Kidney (tissue), 22 donors: ENCODE measurements at places on chromosomes 3 and 15. TPM values are rescaled to one million over a fixed set of nuclear protein-coding genes. Genes with fewer than 3 reads are reported as not detected.

DNA sequence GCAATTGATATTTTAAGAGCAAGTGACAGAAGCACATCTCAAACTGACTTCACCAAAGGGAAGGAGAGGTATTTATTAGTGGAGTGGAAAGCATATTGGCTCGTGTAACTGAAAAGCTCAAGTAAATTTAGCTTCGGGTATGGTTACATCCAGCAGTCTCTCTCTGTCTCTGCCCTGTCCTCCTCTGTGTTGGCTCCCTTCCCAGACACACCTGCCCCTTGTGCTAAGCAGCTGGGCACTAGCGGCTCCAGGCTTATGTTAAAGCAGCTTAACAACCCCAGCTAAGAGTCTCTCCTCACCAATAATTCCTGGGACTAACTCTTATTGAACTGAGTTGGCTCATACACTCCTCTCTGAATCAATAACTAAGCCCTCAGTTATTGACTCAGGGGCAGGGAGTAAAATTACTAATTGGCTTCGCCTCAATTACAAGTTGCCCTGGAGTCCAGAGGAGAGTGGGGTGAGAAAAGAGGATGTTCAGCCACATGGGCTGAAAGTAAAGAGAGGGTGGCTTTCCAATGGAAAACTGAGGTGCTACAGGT lies 12.8 kb upstream of the SH3BP5 start:
- no peak for DNase-seq

- no peak for DNase-seq
Observed at GRCh38 chr3:183369117-183369516, 59.3 kb downstream of the MCF2L2 start.

DNA sequence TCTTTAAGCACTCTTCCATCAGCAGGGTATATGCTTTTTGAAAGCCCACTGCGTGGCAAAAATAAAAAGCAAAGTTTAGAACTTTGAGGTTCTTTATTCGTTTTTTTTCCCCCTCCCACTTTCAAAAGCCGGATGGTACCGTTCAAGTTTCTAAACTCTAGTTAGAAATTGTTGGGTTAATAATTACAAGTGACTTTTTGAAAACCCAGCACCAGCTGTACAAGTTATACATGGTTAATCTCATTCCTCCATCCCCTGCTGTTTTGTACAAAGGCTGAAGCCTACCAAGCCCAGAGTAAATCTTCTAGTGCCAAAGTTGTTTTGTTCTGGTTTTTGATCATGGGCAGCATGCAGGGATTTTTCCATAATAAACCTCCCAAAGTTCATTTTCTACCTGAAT lies 48.6 kb downstream of the WDR72 start:
- DNase-seq, result no peak

GRCh38 chr15:101146118-101146702 lies 105.6 kb downstream of the CHSY1 start:
- DNase-seq, result no peak

VIPR1 gene
- polyA plus RNA-seq, result 5.3 TPM
